ENCODE measurements at places on chromosomes 12 and 14.

DNA sequence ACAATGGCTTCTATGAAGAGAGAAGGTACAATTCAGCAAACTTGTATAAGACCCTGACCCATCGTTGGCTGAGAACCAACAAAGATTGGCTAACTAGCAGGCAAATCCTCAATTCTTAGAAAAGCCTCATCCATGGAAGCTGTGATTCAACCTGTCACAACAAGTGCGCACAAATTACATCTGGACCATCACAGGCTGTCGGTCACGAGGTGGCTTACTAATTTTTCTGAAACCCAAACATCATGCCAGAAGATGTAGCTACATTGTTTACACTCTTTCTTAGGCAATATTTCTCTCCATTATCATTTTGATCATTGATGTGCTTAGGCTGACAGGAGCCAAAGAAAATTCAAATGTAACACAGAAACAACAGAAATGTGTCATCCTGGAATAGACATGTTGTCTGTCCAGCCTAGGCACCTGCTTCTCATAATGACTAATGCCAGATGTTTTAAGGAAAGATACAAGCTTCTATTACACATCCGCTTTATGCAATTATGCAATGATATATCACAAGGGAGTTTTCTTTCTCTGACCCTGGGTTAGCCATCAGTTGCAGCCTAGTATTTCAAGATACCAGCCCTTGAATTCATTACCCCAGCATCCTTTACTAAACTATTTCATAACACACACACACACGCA is 92.9 kb upstream of the DIO2 start:
- DNase-seq, result no peak

GRCh38 chr14:104103446-104104075 is 18.1 kb downstream of the ASPG start:
- no peak for DNase-seq

DNA sequence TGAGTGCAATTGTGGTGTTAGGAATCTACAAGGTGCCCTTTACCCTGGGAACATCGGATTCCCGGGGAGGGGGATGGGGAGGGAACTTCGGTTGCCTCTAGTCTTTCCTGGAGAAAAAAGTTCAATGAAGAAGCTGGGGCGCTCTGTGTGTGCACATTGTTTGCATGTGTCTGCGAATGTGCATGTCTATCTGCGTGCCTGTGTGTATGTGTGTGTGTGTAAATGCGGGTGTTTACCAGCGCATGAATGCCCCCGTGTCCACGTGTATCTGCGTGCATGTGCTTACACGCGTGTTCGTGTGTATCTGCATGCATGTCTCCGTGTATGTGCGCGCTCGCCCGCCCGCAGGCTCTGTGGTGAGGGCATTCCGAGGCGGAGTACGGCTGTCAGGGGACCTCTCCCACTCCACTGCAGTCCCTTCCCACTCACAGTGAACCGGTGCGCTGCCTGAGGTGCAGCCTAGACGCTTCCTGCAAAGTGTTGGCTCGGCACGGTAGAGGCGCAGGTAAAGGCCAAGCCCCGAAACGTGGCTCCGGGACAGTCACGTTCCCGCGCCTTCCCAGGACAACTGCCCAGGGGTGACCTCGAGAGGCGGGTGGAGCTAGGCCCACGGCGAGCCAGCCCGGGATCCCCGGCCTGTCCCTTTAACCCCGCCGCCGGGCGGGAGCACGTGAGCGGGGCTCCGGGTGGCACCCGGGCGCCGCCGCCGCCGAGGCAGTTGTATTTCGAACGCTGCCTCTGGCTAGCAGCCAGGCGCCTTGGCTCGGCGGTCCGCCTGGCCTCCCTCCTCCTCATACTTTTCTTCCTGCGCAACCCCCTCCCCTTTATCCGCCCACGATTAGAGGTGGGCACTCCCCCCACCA is 539 bp upstream of the HMGA2 start:
- DNase-seq, result peak; percentile 12

GRCh38 chr12:78455991-78456390 is 408.6 kb upstream of the SYT1 start:
- DNase-seq, result no peak

GRCh38 chr12:112546996-112547395 is 128.2 kb downstream of the PTPN11 start:
- DNase-seq, result no peak

DNA sequence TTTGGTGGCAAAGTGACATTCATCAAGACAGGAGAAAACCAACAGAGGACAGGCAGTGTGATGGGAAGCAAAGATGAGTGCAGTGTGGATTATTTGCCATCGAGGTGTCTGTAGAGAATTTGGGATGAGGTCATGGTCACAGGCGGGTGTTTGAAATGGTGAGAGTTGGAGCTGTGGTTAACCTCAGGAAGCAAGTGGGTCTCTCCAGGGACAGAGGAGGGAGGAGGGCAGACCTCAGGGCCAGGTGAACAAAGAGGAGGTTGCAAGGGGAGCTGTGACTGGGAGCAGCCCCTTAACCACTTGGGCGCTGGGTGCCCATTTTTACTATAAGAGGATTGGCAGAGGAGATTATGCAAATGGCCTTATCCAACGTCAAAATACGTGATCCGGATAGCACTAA is 7.0 kb downstream of the FZD10 start:
- no peak for DNase-seq

- DNase-seq, result no peak
These were observed 247.4 kb downstream of the CACNA1C start for GRCh38 chr12:2300168-2300567.

- DNase-seq, result no peak
These were observed 226.3 kb upstream of the GRIP1 start for GRCh38 chr12:66905201-66905600.

DNA sequence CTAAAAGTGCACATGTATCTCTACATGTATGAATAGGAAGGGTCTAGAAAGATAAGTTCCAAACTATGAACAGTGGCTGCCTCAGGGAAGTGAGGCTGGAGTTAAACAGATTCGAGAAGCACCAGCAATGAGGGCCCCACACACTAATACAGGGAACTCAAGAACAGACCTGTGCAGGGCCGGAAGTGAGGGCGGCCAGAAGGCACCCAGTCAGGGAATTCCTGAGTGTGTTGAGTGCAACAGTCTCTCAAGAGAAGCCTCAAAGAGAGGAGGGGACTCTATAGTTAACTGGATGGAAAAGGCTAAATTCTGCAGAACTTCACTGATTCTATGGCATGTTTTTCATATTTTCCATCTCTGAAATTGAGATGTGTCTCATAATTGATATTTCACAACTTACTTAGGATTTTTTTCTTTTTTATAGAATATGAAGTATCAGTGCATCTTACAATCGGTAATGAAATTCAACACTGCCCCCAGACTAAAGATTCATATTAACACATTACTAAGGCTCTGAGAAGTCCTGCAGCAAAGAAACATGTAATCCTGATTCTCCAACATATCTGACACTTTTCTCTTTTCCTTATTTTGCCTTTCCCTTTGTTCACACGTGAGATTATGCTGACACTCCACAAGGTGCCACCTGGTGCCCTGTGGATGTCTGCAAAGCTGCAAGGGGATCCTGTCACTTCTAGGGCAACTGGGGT is 61.3 kb downstream of the CHGA start:
- no peak for DNase-seq

GRCh38 chr14:59037086-59037485 is 151.4 kb upstream of the DAAM1 start:
- no peak for DNase-seq

GRCh38 chr12:29614694-29615325 is 117.3 kb upstream of the OVCH1 start:
- DNase-seq, result no peak

DNA sequence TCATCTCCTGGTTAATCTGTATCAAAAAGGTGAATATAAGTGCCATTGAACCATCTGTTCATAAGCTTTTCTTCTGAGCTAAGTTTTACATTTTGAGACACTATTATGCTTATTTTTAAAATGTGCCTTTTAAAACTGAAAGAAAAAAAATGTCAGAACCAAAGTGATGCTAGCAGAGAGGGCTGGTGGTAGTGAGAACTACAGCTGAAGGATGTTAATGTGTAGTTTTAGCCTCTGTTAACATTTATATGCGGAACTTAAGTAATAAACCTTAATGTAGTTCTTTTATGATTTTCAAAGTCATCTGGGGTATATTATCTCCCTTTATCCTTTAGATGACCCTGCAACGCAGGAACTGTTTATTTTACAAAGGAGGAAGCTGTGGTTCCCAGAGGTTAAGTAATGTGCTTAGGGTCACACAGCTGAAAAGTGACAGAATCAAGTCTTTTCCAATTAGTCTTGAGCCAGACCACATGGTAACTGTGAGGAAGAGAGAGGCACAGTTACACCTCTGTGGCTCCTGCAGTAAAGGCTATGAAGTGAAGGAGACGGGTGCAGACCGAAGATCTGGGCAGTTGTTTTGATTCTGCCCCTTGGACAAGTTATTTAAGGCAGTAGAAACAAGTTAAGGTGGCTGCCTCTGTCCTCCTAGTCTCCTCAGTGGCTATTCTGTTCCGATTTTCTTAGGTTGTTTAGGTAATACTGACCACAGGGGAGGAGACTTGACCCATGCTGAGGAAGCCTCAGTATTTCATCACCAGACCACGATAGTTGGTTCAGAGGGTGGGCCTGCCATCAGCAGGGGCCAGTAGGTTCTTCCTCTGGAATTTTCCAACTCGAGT is 23.9 kb downstream of the GNG2 start:
- peak; percentile 40 for DNase-seq

- no peak for DNase-seq
These were observed 2.4 kb upstream of the CSRNP2 start for GRCh38 chr12:51085757-51086156.

DNA sequence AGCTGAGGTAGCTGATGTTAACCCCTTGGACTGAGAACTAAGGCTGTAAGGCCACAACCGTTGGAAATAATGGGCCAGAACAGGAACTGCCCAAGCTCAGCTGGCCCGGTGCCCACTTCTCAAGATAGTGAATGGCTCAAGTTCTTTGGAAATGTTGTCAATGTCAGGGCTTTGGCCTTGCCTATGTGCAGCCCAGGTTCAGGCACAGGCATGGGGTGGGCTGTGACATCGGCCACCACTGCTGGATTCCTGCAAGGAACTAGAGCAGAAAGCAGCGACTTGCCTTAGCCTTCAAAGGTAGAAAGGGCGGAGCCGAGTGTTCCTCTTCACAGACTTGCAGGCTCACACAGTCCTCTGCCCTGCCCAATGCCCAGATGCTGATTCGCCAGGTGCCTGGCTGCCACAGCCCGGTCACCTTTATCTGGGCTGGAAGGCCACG is 291.2 kb downstream of the ZFP36L1 start:
- DNase-seq, result peak; percentile 42

- DNase-seq, result no peak
These were observed 142.7 kb upstream of the SYT1 start for GRCh38 chr12:78721906-78722305.

DNA sequence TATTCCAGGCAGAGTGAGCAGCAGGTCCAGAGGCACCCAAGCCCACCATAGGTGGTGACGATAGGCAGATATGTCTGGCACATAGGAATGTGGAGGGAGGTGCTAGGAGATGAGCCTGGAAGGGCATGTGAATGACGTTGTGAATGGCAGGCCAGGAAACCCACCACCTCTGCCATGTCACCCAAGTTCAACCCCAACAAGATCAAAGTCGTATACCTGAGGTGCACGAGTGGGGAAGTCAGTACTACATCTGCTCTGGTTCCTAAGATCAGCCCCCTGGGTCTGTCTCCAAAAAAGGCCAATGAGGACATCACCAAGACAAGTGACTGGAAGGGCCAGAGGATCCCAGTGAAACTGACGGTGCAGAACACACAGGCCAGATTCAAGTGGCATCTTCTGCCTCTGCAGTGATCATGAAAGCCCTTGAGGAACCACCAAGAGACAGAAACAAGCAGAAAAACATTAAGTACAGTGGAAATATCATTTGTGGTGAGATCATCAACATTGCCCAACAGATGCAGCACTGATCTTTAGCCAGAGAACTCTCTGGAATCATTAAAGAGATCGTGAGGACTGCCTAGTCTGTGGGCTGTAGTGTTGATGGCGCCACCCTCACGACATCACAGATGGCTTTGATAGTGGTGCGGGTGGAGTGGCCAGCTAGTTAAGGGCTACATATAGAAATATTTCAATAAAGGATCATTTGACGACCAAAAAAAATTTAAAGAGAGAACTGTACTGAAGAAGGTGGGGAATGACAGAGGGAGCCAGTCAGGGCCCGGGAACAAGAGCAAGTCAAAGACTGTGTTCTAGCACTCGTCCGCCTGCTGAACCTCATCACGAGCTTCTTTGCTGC is 99.7 kb downstream of the ZFP36L1 start:
- DNase-seq, result no peak

GRCh38 chr12:15942475-15942874 is 31.3 kb downstream of the DERA start:
- DNase-seq, result no peak

GRCh38 chr12:42483521-42483790 is 106.1 kb downstream of the PRICKLE1 start:
- DNase-seq, result peak; percentile 83

GRCh38 chr14:45145214-45145613 is 9.5 kb downstream of the FANCM start:
- DNase-seq, result no peak

GRCh38 chr14:102320033-102320660 is 601 bp downstream of the ZNF839 start:
- DNase-seq, result peak; percentile 79

- no peak for DNase-seq
These were observed 3.0 kb downstream of the GZMB start for GRCh38 chr14:24630872-24631477.

GRCh38 chr12:62586850-62587249 is 120.2 kb downstream of the MON2 start:
- DNase-seq, result no peak

DNA sequence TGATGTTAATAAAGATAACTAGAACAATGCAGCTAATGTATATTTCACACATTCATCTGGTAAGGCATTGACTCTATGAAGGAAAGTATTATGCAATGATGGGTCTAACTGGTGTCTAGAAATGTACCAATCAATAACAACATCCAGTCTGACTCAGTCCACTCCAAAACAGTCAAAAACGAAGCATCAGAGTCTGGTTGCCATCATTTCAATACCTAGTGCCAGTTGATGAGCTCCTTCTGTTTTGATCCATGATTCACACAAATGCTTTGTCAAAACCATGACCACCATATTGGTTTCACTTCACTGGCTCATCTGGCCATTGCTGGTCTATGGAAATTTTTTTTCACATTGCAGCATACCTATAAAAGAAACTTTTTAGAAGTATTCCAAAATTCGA is 747.2 kb upstream of the TMEM132C start:
- DNase-seq, result no peak

GRCh38 chr14:60275932-60276331 is 26.9 kb downstream of the PPM1A start:
- no peak for DNase-seq

- no peak for DNase-seq
These were observed 817 bp upstream of the MDM1 start for GRCh38 chr12:68332728-68333630.

- DNase-seq, result no peak
These were observed 28.6 kb downstream of the DDX51 start for GRCh38 chr12:132115500-132115899.

Measured in B cell (primary cell).